ENCODE measurements at places on chromosomes 16 and 17.

DNA sequence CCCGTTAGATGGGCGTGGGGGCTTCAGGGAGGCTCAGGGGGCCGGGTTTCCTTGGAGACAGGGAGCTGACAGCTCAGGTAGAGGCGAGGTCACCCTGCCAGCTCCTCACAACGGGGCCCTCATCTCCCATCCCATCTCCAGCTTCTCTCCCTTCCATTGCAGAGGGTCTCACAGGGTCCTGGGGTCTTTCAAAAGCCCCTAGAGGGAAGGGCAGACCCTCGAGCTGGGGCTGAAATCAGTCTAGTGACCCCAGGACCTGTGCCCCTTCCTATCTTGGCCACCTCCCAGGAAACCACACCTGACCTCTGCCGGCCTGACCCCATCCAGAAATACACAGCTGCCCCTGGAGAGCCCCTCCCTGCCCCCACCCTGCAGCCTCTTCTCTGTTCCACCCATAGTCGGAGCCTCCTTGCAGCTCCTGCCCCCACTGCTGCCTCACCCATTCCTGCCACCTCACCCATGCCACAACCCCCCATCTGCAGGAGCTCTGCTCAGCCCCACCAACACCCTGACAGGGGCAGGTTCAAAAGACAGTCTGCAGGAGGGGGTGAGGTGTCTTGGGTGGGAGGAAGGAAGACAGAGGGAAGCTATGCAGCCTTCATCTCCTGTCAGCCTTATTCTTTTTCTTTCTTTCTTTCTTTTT lies 23.4 kb downstream of the PIK3R5 start:
- no peak for DNase-seq

DNA sequence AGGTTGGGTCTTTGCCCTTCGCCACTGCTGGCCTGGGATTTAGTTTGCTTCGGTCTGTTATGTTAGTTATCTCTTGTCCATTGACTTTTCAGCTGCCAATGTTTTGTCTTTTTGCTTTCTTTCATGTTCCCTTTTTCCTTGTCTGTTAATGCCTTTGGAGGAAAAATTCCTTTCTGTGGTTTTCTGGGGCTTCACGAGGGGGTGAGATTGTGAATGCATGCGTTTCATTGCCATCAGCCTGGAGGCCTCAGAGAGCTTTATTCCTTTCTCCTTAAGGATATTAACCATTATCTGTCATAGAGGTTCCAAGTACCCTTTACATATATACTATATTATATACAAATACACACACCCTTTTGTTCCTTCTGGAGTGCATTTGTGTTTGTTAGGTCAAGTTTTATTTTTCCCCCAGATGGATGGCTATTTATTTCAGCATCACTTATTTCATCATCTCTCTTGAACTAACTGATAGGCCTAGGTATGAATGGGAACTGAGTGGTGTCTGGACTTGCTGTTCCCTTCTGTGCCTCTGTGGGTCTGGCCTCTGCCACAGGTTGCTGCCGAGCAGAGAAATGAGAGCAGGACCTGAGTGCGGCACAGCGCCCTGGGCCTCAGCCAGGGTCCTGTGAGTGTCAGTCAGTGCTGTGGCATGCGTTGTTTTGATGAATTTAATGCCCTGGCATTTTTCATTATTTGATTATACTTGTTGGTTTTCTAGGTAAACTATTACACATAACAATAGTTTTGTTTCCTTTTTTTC lies 193.4 kb downstream of the LGALS9B start:
- no peak for DNase-seq

DNA sequence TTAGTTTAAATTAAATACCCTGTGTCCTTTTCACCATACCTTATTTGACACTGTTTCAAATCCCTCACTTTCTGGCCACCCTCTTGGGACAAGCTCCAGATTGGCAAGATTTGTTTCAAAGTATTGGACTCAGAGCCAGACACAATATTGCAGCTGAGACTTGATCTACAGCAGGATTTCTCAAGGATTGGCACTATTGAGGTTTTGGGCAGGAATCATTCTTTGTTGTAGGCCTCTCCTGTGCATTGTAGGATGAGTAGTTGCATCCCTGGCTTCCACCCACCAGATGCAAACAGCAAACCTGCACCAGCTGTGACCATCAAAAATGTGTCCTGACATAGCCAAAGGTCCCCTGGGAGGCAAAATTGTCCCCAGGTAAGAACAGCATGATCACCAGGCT lies 181.2 kb downstream of the CHD9NB start:
- no peak for DNase-seq

- DNase-seq = no peak
Observed at GRCh38 chr17:80137131-80137530, 9.8 kb downstream of the EIF4A3 start.

DNA sequence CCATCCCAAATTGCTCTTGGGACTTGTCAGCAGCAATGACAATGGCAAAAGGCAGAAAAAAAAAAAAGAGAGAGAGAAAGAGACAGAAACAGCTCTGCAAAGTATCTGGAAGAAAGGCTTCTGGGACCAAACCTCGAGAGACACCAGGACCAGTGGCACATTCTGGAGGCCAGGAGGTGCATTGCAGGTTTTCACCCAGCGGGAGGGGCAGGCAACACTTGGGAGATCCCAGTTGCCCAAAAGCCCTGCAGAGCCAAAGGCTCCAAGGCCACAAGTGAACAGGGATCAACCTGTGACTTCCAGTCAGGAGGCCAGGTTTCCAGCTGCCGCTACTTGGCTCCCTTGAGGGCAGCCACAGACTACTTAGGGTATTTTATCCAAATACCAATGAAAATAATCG lies 110.8 kb upstream of the CDH5 start:
- no peak for DNase-seq

- no peak for DNase-seq
Observed at GRCh38 chr17:78922816-78923498, 2.2 kb downstream of the TIMP2 start.

DNA sequence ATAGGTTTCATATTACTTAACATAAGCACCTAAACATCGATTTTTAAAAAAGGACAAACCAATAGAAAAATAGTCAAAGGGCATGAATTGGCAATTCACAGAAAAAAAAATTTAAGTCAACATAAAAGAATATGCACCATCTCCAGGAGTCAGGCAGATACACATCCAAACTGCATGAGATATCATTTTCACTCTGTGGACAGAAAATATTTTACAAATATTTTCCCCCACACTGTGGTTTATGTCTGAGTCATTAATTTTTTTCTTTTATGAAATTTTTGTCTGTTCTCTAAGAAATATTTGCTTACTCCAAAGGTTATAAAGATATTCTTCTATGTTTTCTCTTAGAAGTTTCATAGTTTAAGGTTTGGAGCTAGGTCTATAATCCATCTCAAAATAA lies 74.4 kb upstream of the DNAH17 start:
- DNase-seq = no peak

- DNase-seq = no peak
Observed at GRCh38 chr17:15256689-15257088, 8.4 kb downstream of the PMP22 start.

DNA sequence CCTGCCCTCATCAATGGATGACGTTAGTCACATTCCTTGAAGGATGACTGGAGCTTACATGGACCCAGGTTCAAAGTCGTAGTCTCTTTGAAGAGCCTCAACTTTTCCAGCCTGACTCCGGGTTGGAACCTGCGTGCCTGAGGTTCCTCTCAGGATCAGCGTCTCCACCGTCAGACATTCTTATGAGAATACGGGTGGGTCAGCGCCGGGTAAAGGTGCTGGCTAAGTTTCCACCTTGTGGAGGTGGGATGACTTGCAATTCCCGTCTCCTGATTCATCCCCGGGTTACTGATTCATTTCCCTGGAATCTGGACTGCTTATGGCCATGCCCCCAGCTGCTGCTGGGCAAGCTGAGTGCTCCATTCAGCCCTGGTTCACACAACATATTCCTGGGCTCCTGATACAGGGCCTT lies 38.9 kb upstream of the CMIP start:
- peak; percentile 90 for DNase-seq

GRCh38 chr16:88715312-88716190 lies 9.2 kb downstream of the CTU2 start:
- no peak for DNase-seq

- no peak for DNase-seq
Observed at GRCh38 chr17:29022074-29022473, 16.2 kb upstream of the SEZ6 start.

DNA sequence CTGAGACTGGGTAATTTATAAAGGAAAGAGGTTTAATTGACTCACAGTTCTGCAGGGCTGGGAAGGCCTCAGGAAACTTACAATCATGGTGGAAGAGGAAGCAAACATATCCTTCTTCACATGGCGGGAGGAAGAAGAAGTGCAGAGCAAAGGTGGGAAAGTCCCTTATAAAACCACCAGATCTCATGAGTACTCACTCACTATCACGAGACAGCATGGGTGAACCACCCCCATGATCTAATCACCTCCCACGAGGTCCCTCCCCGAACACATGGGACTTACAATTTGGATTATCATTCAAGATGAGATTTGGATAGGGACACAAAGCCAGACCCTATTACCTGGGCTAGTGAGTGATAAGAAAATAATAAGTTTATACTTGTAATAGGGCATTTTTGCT lies 70.6 kb upstream of the HS3ST2 start:
- no peak for DNase-seq

DNA sequence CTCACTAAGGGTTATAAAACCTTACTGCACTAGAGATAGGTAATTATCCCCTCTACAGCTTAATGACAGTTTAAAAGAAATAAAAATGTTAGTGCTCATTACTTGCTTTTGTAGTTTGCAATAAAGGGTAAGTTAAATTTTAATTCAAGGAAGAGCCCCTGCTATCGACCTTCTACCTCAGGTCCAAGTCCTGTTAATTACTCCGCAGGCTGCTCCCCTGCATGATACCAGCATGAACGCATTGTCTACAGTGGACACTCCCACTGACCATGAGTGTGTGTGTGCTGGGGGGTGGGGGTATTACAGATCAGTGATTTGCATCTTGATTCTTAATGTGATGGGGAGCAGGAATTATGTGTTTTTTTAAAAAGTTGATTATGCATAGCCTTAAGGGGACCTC lies 103.1 kb downstream of the AATF start:
- no peak for DNase-seq

DNA sequence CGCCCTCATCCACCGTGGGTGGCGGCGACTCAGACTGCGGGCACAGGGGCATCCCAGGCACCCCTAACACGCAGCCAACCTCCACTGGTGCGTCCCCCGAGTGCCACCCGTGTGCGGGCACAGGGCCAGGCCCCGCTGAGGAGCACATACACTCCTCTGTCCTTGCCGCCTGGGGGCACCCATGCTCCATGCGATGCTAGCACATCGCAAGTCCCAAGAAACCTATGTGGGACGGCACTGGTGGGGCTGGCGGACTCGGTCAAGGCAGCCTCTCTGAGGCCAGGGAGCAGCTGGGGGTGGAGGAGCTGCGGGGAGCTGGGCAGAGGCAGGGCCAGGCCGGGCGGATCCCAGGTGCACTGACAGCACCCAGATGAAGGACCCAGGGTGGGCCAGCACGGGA lies 4.0 kb downstream of the ZNF598 start:
- no peak for DNase-seq

DNA sequence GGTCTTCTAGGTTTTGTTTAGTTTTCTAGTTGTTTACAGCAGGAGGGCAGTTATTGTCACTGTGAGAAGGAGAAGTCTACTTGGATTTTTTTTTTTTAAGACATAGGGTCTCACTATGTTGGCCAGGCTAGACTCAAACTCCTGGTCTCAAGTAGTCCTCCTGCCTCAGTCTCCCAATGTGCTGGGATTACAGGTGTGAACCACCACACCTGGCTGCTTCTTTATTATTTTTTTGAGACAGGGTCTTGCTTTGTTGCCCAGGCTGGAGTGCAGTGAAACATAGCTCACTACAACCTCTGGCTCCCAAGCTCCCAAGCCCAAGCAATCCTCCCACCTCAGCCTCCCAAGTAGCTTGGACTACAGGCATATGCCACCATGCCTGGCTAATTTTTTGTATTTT lies 68.3 kb upstream of the STAC2 start:
- no peak for DNase-seq
